Stimulated activated naive B cell treated with anti-CD40 and anti-IgM and Interleukin-4, amounts not matched to agents 10 μg/mL and 1 μg/mL and 100 μg/mL, for 72 hours (primary cell): ENCODE measurements at places on chromosomes 13 and 19.
A peak's percentile ranks its signal among the peaks of the same experiment; 100 is the strongest.

GRCh38 chr13:31610270-31610998, 128.9 kb upstream of the RXFP2 start:
- no peaks in the 10 kb centered on the region for H3K27me3 ChIP-seq
- H3K36me3 ChIP-seq: no peaks in the 10 kb centered on the region
- no peak for DNase-seq

GRCh38 chr13:37479916-37480315, 118.7 kb downstream of the POSTN start:
- DNase-seq: no peak
- no peak overlapping the region for H3K27ac ChIP-seq
- no peaks in the 10 kb centered on the region for H3K36me3 ChIP-seq
- no peaks in the 10 kb centered on the region for H3K4me1 ChIP-seq
- no peaks in the 10 kb centered on the region for H3K27me3 ChIP-seq

DNA sequence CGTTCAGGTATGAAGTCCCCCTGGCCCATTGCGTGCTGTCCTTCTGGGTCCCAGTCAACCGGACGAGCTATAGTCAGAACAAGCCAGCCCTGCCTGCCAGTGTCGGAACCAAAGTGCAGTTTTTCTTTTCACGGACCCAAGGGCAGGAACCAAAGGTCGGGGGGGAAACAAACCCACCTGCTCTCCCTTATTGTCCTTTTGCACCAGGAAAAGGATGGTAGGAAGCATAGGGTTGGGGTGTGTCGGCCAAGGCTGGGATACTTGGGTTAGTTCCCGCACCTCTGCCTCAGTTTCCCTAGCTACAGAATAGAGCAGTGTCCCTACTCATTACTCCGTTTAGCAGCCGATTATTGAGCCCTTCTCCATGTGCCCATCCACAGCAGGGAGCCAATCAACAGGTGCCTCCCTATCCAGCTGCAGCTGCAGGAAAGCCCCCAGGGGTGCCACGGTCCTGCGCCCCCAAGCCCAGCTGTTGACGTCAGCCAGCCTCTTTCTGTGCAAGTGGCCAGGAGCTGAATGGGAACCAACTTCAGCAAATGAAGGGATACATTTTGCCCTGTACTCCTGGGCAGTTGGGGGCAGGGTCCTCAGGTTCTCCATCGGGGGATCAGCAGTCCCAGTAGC, 9.4 kb upstream of the SLC25A42 start:
- DNase-seq: no peak
- H3K27ac ChIP-seq: no peak overlapping the region
- no peaks in the 10 kb centered on the region for H3K4me1 ChIP-seq
- no peak overlapping the region for H3K4me3 ChIP-seq
- peaks cover 69% of the 10 kb centered on the region for H3K36me3 ChIP-seq
- no peaks in the 10 kb centered on the region for H3K27me3 ChIP-seq

DNA sequence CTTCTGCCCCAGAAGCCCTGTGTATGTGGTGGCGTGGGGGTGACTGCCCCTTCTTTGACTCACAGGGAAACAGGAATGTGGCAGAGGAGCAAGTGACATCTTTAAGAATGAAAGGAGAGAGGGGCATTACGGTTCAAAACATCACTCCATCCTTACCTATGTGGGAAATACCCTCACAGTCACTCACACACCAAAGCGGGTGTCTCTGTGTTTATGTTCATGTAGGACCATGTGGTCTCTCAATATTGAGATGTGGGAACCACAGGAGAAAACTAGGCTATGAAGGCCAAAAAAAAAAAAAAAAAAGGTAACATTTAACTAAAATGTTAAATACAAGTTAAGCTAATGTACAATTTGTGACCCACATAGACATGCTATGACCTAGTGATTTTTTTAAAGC, 153.6 kb upstream of the GPR12 start:
- no peaks in the 10 kb centered on the region for H3K36me3 ChIP-seq
- H3K27ac ChIP-seq: no peak overlapping the region
- no peak for DNase-seq
- peaks cover 2% of the 10 kb centered on the region for H3K4me1 ChIP-seq
- H3K27me3 ChIP-seq: peaks cover 21% of the 10 kb centered on the region

DNA sequence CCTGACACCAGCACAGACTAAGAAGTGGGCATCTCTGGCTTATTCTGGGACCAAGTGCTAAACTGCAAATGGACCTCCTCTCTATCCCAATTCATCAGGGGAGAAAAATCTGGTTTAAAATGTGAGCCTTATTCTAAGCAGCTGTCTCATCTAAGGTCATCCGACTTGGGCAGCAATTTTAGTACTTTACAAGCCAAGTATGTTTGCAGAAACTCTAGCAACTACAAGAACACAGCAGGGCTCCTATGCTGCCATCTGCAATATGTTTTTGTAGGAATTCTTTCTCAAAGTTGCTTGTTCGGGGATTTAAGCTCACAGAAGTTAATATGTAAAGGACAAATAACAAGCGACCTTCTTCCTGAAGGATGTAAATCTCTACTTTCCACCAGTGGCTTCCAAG, 113.1 kb downstream of the FOXO1 start:
- peaks cover 41% of the 10 kb centered on the region for H3K4me1 ChIP-seq
- H3K27me3 ChIP-seq: no peaks in the 10 kb centered on the region
- no peak for DNase-seq
- H3K27ac ChIP-seq: peak overlapping the region; percentile 79

DNA sequence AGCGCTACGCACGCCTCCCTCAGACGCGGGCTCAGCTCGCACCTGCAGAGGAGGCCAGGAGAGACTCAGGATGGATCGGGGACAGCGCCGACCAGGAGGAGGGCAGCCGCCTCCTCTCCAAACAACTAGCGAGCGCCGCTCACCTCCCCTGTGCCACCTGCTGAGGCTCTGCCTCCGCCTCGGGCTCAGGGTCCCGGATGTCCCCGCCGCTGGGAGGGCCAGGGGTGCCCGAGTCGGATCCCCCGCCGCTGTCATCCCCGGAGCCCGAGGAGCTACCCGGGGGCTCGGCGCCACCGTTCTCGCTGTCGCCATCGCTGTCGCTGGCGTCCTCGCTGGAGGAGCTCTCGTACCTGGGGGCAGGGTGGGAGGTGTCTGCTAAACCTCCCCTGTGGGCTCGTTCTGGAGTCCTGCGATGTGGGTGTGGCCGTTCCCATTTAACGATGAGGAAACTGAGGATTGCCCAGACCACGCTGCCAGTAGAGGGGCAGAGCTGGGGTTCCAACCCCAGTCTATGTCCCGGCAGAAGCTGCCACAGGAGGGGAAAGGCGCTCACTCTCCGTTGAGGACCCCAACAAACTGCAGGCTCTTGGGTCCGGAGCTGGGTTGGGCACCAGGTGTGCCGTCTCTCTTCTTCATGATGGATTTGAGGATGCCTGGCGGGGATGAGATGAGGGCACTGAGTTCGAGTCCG, 9.2 kb downstream of the KANK3 start:
- H3K4me1 ChIP-seq: peaks cover 12% of the 10 kb centered on the region
- no peak overlapping the region for H3K27ac ChIP-seq
- H3K4me3 ChIP-seq: peak overlapping the region; percentile 10
- peaks cover 66% of the 10 kb centered on the region for H3K27me3 ChIP-seq

DNA sequence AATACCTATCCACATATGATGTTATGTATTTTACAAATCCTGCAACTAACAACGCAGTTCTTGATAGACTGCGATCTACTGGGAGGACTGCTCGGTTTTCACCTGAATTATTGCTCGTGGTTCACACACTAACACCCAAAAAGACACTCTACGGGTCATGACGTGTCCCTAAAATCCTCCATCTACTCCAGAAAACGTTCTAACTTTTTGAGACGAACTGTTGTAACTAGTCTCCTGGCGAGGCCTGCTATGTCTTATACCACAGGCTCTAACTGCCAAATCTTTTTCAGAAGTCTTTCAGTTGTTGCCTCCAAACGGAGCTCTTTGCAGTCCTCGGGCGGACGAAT, 108.2 kb downstream of the KCNRG start:
- no peak for DNase-seq
- H3K27me3 ChIP-seq: no peaks in the 10 kb centered on the region
- H3K27ac ChIP-seq: peak overlapping the region; percentile 94
- peak overlapping the region; percentile 92 for H3K4me3 ChIP-seq
- peaks cover 66% of the 10 kb centered on the region for H3K4me1 ChIP-seq
- H3K36me3 ChIP-seq: peaks cover 26% of the 10 kb centered on the region

GRCh38 chr13:35144166-35144890, 202.3 kb downstream of the NBEA start:
- H3K4me1 ChIP-seq: peaks cover 3% of the 10 kb centered on the region
- DNase-seq: no peak
- no peaks in the 10 kb centered on the region for H3K27me3 ChIP-seq
- no peak overlapping the region for H3K27ac ChIP-seq
- no peaks in the 10 kb centered on the region for H3K36me3 ChIP-seq
- no peak overlapping the region for H3K4me3 ChIP-seq

- peak; percentile 44 for DNase-seq
- peaks cover 10% of the 10 kb centered on the region for H3K36me3 ChIP-seq
- no peak within 1 kb of the TSS for H3K27ac ChIP-seq
- peaks cover 16% of the 10 kb centered on the region for H3K4me1 ChIP-seq
These were observed at the start of gene TBXA2R for GRCh38 chr19:3606690-3607289. Gene TBXA2R, minus strand, starts transcription at chr19:3606875. Its CDS starts 6,241 bp downstream, at chr19:3600634.

- peaks cover 7% of the 10 kb centered on the region for H3K4me1 ChIP-seq
- no peak for DNase-seq
- H3K36me3 ChIP-seq: peaks cover 39% of the 10 kb centered on the region
- H3K4me3 ChIP-seq: no peak overlapping the region
- H3K27me3 ChIP-seq: no peaks in the 10 kb centered on the region
These were observed 23.2 kb downstream of the EPN1 start for GRCh38 chr19:55698256-55698655.

DNA sequence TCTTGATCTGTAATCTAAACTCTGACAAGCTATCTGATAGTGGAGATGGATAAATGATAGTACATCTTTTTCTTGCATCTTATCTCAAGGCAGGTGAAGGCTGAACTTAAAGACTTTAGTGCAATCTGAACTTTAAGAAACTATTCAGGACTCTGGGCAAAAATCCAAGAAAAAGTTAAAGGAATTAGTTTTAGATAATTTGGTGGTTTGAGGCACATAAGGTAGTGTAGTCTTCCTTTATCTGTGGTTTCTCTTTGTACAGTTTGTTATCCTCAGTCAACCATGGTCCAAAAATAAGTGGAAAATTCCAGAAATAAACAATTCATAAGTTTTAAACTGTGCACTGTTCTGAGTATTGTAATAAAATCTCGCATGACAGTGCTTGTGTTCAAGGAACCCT, 172.9 kb downstream of the UGGT2 start:
- H3K4me1 ChIP-seq: no peaks in the 10 kb centered on the region
- no peak overlapping the region for H3K27ac ChIP-seq
- H3K4me3 ChIP-seq: no peak overlapping the region
- H3K27me3 ChIP-seq: no peaks in the 10 kb centered on the region
